ENCODE measurements at places on chromosomes 13 and 19. TPM values are rescaled to one million over a fixed set of nuclear protein-coding genes. Genes with fewer than 3 reads are reported as not detected.

PSG7 gene
- total RNA-seq: not detected

MARCHF2 gene
- 129 TPM for total RNA-seq

CRYL1 gene
- total RNA-seq: 37.7 TPM

ICAM4 gene
- total RNA-seq: 1.6 TPM

ZNF415 gene
- total RNA-seq: 7.3 TPM

GRCh38 chr13:49602005-49602404 lies 16.6 kb upstream of the RCBTB1 start:
- DNase-seq: no peak

DNA sequence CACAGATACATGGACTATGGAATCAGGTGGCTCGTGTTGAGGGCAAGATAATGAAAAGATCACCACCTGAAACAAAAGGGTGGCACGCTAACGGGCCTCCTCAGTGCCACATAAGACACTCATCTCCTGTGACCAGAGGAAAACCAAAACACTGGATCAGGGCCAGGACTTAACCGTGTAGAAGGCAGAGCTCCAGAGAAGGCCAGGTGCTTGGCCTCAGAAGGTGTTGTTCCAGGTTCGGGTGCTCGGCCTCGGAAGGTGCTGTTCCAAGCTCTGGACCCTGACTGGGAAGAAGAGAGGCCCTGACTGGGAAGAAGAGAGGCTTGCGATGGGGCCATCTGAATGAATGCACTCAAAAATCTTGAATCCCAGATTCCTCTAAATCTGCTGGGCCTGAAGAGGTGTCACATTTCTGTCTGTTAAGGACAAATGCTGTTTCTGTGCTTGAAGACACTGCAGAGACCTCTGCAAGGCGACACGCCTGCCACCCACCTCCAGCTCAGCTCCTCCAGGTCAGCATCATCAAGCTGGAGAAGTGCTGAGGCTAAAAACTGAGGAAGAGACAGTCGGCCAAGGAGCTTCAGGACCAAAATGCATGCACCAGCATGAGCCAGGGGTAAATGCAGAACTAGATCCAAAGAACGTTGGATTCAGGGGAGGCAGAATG lies 2.7 kb upstream of the RASA3 start:
- peak; percentile 51 for DNase-seq

DNA sequence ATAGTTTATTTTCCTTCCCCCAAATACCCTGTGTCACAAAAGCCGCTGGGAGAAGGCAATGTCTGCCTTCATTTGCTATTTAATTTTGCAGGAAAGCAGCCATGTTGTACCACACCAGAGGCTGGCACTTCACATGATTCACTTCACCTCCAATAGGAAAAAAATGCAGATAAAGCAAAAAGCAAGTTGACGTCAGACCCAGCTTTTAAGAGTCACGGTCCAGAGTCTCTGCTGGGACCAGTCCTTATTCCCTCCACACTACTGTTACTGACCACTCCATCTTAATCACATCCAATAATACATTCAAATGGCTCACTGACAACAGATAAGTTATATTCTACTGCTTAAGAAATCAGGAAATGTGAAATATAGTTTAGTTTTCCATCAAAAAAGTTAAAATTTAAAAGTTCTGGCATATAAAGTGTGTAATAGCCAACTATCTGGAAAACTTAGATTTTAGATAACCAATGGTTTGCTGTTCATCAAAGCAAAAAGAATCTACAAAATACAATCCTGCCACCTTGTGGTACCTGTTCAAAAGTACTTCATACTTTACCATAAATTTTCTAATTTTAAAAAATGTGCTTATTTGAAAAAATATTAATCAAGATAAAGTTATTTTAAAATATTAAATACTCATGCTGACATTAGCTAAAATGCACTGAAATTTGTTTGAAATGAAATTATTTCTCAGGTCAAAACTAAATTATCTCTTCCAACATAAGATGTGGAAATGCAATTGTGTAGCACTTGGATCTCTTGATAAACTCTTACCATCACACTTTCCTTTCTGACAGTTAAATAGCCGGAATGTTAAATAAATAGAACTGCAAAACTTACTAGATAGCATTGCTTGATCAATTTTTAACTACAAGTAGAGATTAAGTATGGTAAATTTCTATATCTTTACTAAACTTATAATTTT lies 97.3 kb downstream of the SERP2 start:
- DNase-seq: no peak

- no peak for DNase-seq
These were observed 373.5 kb downstream of the KCTD12 start for GRCh38 chr13:76512721-76513145.

GRCh38 chr13:40047322-40047771 lies 391.9 kb downstream of the COG6 start:
- no peak for DNase-seq
